ENCODE measurements at places on chromosomes 1 and 21.

DNA sequence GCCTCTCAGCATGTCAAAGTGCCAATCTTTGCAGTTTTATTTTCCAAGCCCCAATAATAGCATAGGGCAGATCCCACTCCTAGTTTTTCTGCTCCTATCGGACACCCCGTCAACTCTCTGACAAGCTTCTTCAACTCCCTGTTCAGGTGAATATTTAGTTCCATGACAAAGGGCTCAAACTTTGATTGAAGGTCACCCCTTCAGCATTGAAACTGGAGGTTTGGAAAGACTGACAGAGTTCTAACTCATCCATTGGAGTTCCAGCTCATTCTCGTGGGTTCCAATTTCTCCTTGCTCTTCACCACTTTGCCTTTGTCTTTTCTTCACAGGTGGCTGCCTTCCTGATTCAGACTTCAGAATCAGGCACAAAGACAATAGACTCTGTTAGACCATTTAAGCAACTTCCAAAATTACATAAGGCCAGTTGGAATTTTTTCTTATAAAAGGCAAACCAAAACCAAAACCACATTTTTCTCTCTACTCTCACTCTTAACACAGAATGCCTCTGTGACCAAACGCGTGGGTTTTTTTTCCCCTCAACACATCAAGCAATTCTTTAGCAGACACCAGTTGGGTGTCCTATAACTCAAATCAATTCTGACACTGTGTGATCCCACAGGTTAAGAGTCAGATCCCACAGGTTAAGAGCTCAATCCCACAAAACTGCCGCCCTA is 169.3 kb upstream of the USP25 start:
- DNase-seq, result no peak

- no peak for DNase-seq
These were observed 67.4 kb downstream of the LUZP1 start for GRCh38 chr1:23101101-23101827.

GRCh38 chr1:5751163-5751540 is 241.1 kb downstream of the NPHP4 start:
- no peak for DNase-seq

DNA sequence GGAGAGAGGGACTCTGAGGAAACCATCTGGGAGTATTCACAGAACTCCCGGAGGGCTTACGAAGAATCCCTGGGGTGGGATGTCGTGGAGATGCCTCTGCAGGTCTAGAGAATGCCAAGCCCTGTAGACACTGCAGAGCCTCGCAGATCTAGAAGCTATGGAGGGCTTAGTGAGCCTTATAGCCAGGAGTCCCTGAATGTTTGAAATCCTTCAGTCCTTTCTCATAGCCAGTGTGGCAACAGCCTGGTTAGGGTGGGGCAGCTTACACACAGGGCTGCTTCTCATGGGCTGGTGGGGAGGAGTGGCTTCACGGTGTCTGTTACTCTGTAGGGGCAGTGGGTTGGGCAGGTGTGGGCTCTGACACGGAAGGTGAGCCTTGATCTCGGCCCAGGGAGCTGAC is 44.2 kb upstream of the KDM4A start:
- DNase-seq, result no peak

DNA sequence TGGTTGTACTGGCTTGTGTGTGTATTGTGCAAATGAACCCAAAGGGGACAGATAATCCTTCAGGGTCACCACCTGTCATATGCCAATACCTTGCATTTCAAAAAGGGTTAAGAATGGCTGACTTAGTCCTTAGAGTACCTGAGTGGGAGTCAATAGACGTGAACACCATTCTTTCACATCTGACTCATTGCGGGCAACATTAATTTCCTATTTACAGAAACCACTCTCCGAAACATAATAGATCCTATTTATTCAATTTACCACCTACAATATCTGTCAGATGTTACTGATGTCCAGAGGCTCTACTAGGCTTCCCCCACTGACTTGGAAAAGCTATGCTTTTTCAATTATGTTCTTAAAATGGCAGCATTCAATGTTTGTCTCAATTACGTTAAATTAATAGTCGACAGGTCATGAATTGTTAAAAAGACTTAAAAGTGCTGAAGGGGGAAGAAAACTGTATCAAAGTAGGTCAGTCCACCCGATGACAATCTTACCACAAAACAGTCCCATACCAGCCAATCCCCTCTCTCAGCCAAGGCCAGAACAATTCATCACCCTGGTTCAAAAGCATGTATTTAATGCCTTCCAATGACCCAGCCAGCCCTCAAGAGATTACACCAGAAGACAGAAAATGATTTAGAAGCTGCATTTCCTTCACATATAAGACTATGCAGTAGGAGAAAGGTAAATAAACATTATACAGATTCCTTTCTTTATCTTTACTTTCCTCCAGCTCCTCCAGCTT is 48.6 kb upstream of the PLA2G2C start:
- DNase-seq, result no peak

DNA sequence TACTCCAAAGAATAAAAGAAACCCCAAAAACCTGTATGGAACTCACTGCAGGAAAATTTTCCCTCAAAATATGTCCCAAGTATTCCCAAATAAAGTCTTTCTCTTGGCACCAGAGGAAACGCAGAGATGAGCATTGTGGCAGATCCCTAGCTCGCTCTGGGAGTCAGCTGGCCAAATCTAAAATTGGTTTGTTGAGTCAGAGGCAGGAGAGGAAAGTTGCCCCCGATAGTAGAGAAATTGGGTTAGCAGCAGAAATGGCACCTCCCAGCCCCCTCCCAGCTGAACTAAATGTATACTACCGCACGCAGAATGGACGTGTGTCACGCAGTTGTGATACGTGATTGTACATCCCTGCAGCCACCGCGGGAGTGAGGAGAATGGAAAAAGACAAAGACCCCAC is 39.9 kb upstream of the TARBP1 start:
- DNase-seq, result no peak

DNA sequence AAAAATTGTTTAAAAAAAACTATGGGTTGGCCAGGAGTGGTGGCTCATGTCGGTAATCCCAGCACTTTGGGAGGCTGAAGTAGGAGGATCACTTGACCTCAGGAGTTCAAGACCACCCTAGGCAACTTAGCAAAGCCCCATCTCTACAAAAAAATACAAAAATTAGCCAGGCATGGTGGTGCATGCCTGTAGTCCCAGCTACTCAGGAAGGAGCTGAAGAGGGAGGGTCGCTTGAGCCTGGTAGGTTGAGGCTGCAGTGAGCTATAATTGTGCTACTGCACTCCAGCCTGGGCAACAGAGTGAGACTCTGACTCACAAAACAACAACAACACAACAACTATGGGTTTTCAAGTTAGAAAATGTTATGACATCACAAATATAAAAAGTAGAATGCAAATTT is 16.4 kb downstream of the SLAMF7 start:
- no peak for DNase-seq

- DNase-seq, result no peak
These were observed 111.1 kb downstream of the NAV1 start for GRCh38 chr1:201649761-201650622.

DNA sequence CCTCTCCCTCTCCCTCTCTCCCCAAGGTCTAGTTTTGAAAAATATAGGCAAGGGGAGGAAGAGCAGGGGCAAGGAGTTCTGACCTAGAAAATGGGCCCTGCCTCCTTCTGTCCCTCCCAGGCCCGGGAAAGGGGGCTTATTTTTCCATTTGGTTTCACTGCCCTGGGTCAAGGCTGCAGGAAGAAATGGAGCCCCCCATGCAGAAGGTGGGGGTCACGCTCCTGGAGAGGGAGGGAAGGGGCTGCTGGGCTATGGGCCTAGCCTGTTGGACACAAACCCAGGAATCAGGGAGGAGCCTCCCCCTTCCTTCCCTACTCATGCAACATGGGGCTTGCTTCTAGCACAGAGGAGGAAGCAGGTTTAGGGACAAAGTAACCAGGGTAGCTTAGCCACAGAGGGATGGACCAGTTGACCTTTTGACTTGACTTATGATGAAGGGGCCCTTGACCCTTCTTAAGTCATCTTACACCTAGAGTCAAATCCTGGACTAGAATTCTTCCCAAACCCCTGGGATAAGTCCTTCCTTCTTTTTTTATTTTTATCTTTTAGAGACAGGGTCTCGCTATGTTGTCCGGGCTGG is 70.4 kb upstream of the SSBP3 start:
- no peak for DNase-seq

- no peak for DNase-seq
These were observed 363.5 kb upstream of the ADGRL2 start for GRCh38 chr1:81437213-81437612.

DNA sequence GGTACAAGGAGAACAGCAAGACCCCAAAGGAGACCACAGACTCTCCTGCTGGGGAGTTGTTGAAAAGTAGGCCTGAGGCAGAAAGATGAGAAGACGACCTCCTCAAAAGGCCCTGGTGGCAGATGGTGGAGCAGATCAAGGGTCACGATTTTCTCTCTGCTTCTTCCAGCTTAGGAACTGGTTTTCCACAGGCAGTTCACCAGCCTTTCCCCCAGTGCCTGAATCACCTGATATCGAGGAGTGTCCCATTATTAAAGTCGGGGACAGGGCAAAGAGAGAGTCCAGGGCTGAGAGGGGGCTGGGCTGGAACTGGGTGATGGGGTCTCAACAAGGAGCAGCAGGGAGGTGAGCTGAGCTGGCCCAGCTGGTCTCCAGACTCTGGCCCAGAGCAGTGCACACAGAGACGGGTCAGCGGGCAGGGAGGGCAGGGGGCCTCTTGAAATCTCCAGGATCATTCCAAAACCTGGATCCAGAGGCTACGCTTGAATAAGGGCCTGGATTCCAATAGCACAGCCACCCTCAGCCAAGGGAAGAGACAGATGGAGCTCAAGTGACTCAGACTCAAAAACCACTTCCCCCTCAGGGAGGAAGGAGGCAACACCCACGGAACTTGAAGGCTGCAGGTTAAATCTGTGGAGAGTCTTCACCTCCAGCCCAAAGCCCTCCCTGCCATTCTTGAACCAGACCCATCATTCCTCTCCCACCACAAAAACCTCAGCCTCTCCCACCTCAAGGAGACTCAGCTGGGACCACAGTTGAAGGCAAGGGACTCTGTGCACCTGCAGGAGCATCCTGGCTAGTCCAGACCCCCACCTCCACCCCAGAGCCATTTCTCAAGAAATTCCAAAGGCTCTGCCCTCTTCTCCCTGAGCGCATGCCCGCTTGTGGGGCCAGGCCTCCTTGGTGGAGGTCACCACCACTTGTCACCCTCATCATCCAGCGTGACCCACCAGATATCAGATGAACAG is at the start of gene S100A5:
TSS of gene S100A5 (minus strand) at position 541 of the 968 bp plus-strand sequence. CDS start 743 bp downstream, outside the sequence.
- DNase-seq, result no peak

DNA sequence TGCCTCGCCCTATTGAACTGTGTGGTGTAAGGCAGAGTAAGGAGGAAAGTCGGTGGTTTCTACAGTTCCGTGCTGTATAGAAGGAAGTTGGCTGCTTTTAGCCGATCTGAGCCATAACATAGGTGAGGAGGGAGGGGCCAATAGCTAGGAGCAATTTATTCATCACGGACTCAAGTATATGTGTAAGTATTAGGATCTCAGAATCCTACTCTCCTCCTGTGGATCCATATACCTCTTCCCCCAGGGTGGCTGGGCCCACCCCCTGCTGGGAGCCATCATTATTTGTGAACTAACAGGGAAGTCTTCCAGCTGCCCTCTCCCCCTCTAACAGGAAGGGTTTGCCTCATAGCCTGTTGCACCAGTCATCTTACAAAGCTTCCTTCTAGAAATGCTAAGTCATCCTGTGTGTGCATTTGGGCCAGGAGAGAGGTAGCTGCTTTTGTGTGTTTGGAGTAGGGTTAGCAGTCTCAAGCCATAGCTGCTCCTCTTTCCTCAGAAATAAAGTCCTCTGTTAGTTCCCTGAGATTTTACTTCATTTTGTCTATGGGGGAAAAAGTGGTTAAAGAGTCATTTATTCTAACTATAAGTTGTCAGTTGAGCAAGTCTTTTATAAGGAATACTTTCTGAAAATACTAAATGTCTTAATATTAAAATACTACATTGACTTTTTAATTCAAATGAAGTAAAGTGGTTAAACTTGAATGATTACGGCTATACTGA is 14.9 kb upstream of the CENPS start:
- DNase-seq, result no peak

- DNase-seq, result no peak
These were observed 18.7 kb upstream of the PODN start for GRCh38 chr1:53043271-53043670.

DNA sequence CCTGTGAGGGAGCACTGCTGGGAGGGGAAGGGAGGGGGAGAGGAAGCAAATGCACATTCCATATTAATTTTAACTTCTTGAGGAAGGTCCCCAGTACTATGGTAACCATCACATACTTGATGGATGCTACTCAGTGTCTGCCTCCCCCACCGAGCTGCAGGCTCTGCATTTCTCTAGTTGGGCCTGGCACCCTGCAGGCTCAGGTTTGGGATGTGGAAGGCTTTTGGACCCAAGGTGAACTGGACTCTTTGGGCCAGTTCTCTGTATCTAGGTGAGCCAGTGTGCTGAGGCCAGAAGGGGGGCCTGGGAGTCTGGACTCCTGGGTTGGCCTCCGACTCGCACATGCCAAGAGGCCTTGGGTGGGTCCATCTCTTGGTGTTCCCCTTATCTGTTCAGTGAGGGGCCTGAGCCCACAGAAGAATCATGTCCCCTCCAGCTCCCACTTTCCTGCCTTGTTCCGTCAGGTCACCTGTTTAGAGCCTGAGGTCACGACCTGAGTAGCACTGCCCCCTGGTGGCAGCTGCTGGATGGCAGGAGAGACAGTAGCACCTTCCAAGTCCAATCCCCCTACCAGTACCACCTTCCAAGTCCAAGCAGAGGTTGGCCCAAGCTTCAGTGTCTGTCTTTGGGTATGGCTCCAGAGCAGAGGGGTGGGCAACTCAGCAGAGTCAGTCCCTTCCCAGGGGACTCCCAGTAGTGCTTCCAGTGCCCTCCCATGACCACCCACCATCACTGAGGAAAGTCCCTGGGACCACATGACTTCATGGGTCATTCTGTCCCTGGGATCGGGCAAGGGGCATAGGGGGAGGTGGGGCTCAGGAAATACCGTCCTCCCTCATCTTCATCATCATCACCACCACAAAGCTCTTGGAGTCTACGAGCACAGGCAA is 241.8 kb downstream of the TRABD2B start:
- peak; percentile 52 for DNase-seq

DNA sequence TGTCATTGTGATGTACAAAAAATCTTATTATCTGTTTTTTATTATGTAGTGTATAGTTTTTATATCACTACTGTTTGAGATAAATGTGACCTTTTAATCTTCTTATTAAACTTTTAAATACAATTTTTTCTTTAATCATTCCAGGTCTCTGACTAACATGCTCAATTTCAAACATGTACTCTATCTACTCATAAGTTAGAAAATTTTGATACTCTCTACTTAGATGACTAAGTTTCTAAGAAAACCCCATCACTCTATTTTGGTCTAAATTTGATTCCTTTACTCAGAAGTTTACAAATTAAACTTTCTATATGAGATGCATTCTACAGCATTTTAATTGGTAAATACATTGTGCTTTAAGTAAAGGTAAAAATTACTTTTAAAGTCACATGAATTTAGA is 544.0 kb downstream of the PTBP2 start:
- DNase-seq, result no peak

Measured in stimulated activated effector memory CD8-positive, alpha-beta T cell treated with anti-CD3 and anti-CD28 coated beads, Interleukin-12 subunit alpha, Interleukin-12 subunit beta, amount 100 ng/mL, for 72 hours (primary cell).